ENCODE measurements at places on chromosomes 4 and X. TPM values are rescaled to one million over a fixed set of nuclear protein-coding genes. Genes with fewer than 3 reads are reported as not detected.

Gene DAPP1
- 15.9 TPM for total RNA-seq

Gene NPNT
- not detected for total RNA-seq

Gene S100P
- total RNA-seq = 4.5 TPM

Gene ARAP2
- 124 TPM for total RNA-seq

Gene TDO2
- not detected for total RNA-seq

Gene SPP1
- not detected for total RNA-seq

Gene NPY2R
- not detected for total RNA-seq

Gene RASL11B
- not detected for total RNA-seq

Gene F8A2
- not detected for total RNA-seq

Gene SRPX
- total RNA-seq = not detected

Gene TMPRSS11A
- total RNA-seq = not detected

Gene GSX2
- total RNA-seq = not detected

DNA sequence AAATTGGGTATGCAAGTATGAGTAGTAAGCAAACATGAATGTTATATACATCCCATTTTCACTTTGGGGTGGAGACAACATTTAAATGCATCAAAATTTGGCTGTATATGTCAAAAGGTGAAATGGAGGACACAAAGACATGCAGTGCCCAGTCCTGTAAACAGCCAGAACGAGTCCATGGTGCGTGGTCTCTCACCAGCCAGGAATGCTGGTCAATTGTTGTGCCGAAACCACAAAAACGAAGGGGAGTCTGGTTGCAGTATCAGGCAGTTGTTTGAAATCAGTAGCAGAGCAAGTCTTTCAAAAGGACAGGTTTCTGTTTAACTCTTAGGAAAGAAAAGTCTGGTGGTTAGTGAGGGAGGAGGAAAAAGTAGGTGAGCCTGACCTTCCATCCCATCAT lies 22.3 kb upstream of the RNF150 start:
- no peaks in the 10 kb centered on the region for H3K4me1 ChIP-seq
- H3K4me3 ChIP-seq = no peak overlapping the region
- H3K27me3 ChIP-seq = peaks cover 9% of the 10 kb centered on the region

GRCh38 chr4:168076989-168077725 lies 15.2 kb upstream of the ANXA10 start:
- H3K4me1 ChIP-seq = no peaks in the 10 kb centered on the region
- no peak for DNase-seq
- H3K27me3 ChIP-seq = no peaks in the 10 kb centered on the region

GRCh38 chrX:143094417-143095023 lies 68.8 kb downstream of the SPANXN4 start:
- H3K4me3 ChIP-seq = no peak overlapping the region
- no peaks in the 10 kb centered on the region for H3K27me3 ChIP-seq
- H3K27ac ChIP-seq = no peak overlapping the region
- peaks cover 7% of the 10 kb centered on the region for H3K36me3 ChIP-seq
- DNase-seq = no peak
- H3K4me1 ChIP-seq = no peaks in the 10 kb centered on the region

- H3K36me3 ChIP-seq = peaks cover 6% of the 10 kb centered on the region
- no peak overlapping the region for H3K4me3 ChIP-seq
- no peak overlapping the region for H3K27ac ChIP-seq
- no peaks in the 10 kb centered on the region for H3K4me1 ChIP-seq
- no peaks in the 10 kb centered on the region for H3K27me3 ChIP-seq
These were observed 327.8 kb downstream of the PDGFC start for GRCh38 chr4:156643826-156644225.

DNA sequence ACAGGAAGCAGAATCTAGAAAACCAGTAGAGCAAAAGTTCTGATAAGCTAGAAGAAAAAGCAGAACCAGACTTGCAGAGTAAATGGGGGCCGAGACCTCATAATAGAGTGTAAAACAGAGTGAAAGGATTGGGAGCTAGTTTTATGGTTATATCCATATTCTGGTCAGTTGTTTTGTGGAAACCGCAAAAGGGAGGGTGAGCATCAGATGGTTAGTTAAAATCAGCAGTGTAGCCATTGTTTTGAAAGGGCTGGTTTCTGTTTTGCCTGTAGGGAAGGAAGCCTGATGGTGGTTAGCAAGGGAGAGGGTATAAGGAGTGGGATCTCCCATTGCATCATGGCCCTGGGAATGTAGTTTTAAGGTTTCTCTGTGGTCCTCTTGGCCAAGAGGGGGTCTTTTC lies 17.2 kb upstream of the CCNI start:
- H3K4me1 ChIP-seq = peaks cover 4% of the 10 kb centered on the region
- no peak overlapping the region for H3K4me3 ChIP-seq
- no peak for DNase-seq

GRCh38 chr4:146407669-146408084 lies 114.1 kb downstream of the SLC10A7 start:
- H3K36me3 ChIP-seq = no peaks in the 10 kb centered on the region
- H3K27me3 ChIP-seq = no peaks in the 10 kb centered on the region
- no peaks in the 10 kb centered on the region for H3K4me1 ChIP-seq
- DNase-seq = no peak
- no peak overlapping the region for H3K4me3 ChIP-seq

- peak overlapping the region; percentile 25 for H3K4me3 ChIP-seq
- DNase-seq = no peak
- H3K4me1 ChIP-seq = peaks cover 36% of the 10 kb centered on the region
- H3K27me3 ChIP-seq = no peaks in the 10 kb centered on the region
- no peaks in the 10 kb centered on the region for H3K36me3 ChIP-seq
These were observed 32.3 kb upstream of the IRF2 start for GRCh38 chr4:184506527-184507121.

GRCh38 chr4:1180663-1181062 lies 8.3 kb upstream of the SPON2 start:
- no peaks in the 10 kb centered on the region for H3K27me3 ChIP-seq
- peaks cover 27% of the 10 kb centered on the region for H3K36me3 ChIP-seq
- peak overlapping the region; percentile 2 for H3K4me3 ChIP-seq

DNA sequence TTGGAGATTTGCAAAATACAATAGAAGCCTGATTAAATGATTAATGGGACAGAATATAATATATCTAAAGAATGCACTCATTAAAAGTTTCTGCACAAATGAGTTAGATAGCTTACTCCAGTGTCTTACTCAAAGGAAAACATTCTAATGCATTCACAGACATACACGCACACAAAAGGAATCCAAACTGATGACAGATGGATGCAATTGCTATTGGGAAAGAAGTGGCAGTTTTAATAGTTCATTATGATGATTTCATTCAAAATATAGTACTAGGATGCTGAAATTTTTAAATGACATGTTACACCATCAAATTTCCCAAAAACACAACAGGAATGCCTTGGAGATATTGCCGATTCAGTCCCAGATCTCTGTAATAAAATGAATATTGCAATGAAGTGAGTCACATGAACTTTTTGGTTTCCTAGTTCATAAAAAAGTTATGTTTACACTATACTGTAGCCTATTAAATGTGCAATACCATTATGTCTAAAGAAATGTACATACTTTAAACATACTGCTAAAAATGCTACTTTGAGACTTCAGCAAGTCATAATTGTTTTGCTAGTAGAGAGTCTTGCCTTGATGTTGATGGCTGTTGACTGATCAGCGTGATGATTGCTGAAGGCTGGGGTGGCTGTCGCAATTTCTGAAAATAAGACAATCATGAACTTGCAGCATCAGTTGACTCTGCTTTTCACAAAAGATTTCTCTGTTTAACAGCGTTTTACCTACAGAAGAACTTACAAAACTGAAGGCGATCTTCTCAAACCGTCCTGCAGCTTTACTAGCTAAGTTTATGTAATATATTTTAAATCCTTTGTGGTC lies 45.6 kb downstream of the BBS12 start:
- H3K4me3 ChIP-seq = no peak overlapping the region
- H3K36me3 ChIP-seq = no peaks in the 10 kb centered on the region
- DNase-seq = no peak
- H3K4me1 ChIP-seq = no peaks in the 10 kb centered on the region
- H3K27ac ChIP-seq = no peak overlapping the region
- H3K27me3 ChIP-seq = peaks cover 3% of the 10 kb centered on the region

DNA sequence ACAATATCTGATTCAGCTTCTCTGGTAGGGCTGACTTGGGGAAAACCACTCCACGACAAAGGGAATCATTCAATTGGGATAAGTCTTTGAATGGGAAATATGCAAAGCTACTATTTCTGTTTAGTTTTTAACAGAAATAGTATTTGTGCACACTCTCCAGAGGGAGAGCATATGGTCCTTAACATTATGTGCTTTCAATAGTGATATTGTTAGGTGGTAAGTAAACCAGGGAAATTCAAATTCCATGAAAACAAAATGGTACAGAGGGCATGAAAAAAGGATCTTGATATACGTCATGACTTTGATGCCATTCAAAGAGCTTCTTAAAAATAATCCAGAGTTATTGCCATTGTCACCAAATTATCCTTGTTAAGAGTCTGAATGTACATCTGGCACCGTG lies 47.1 kb upstream of the CITED1 start:
- H3K4me3 ChIP-seq = no peak overlapping the region
- H3K27me3 ChIP-seq = peaks cover 16% of the 10 kb centered on the region
- H3K4me1 ChIP-seq = peaks cover 16% of the 10 kb centered on the region
- peaks cover 11% of the 10 kb centered on the region for H3K36me3 ChIP-seq
- no peak for DNase-seq

- H3K4me3 ChIP-seq = no peak overlapping the region
- no peak overlapping the region for H3K27ac ChIP-seq
- H3K27me3 ChIP-seq = no peaks in the 10 kb centered on the region
- H3K36me3 ChIP-seq = no peaks in the 10 kb centered on the region
- DNase-seq = no peak
These were observed 27.4 kb downstream of the HMGN5 start for GRCh38 chrX:81174286-81174685.

DNA sequence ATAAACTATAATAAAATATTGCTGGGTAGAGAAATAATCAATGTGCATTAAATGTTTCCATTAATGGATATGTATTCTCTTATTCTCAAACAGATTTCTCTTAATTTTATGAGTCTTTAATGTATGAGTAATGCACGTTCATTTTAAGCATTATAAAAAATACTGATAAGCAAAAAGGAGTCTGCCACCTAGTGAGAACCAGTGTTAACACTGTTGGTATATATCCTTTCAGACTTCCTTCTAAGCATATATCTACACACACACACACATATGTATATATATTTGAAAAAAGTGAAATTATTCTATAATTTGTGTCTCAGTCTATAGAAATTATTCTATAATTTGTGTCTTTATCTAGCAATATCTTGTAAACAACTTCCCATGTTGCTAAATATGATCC lies 49.9 kb upstream of the MTMR1 start:
- H3K27me3 ChIP-seq = no peaks in the 10 kb centered on the region
- H3K36me3 ChIP-seq = peaks cover 5% of the 10 kb centered on the region
- no peak for DNase-seq
- H3K4me3 ChIP-seq = no peak overlapping the region

DNA sequence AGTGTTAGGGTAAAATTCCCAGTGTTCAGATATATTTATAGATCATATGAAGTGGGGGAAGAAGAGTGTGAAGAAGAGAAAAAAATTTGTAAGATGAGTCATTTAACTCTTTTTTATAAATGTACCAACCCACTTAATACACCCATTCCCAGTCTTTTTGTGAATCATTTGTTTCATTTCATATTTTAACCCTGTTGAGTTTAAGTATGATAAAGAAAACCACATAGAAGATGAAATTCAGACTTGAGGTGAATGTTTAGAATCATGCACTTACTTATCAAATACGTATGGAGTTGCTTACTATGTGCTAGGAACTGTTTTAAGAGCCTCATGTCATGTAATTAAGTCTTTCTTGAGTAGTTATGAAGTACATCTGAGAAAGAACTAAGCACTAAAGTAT lies 56.6 kb upstream of the DAPP1 start:
- H3K27ac ChIP-seq = no peak overlapping the region
- H3K27me3 ChIP-seq = peaks cover 14% of the 10 kb centered on the region
- no peaks in the 10 kb centered on the region for H3K36me3 ChIP-seq
- H3K4me3 ChIP-seq = no peak overlapping the region
- no peak for DNase-seq
- no peaks in the 10 kb centered on the region for H3K4me1 ChIP-seq

DNA sequence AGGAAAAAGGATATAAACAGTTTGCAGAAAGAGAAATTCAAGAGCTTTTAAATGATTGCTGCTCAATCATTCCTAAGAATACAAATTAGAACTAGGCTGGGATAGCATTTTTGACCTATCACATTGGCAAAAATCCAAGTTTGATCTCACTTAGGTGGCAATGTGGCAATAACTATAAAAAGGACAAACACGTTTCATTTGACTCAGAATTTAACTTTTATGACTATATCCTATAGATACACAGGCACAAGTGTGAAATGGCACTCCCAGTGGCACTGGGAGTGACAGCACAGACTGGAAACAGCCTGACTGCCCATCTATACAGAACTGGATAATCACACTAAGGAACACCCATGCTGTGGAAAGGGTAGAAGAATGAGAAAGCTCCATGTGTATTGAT lies 11.1 kb downstream of the CENPU start:
- H3K4me3 ChIP-seq = no peak overlapping the region
- peaks cover 26% of the 10 kb centered on the region for H3K4me1 ChIP-seq
- peaks cover 62% of the 10 kb centered on the region for H3K36me3 ChIP-seq
- no peak for DNase-seq
- H3K27ac ChIP-seq = no peak overlapping the region
- H3K27me3 ChIP-seq = no peaks in the 10 kb centered on the region

- H3K36me3 ChIP-seq = no peaks in the 10 kb centered on the region
- DNase-seq = no peak
- no peaks in the 10 kb centered on the region for H3K4me1 ChIP-seq
- H3K4me3 ChIP-seq = no peak overlapping the region
These were observed 167.9 kb downstream of the CORIN start for GRCh38 chr4:47669946-47670345.

- no peak overlapping the region for H3K27ac ChIP-seq
- no peak for DNase-seq
- H3K27me3 ChIP-seq = no peaks in the 10 kb centered on the region
- peaks cover 14% of the 10 kb centered on the region for H3K4me1 ChIP-seq
- no peaks in the 10 kb centered on the region for H3K36me3 ChIP-seq
These were observed 85.5 kb downstream of the RTL3 start for GRCh38 chrX:78573630-78574029.

DNA sequence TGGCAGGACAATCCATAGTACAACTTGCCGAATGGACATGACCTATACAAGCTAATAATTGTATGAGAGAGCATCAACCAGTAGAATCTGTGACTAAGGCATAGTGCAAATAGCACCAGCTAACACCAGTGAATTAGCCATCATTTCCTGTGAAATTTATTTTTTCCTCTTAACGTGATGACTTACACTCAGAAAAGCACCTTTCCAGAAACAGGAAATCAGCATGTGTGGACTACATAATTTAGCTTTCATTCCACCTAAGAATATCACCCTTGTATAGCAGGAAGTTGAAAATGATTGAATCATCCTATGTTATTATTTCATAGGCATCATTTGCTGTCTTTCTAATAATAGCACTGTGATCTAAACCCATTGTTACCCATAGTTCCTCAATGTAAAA lies 1393.4 kb upstream of the PCDH7 start:
- no peak overlapping the region for H3K4me3 ChIP-seq
- peaks cover 10% of the 10 kb centered on the region for H3K36me3 ChIP-seq
- DNase-seq = no peak
- no peaks in the 10 kb centered on the region for H3K27me3 ChIP-seq
- no peaks in the 10 kb centered on the region for H3K4me1 ChIP-seq

Data from natural killer cell treated with Interleukin-12 subunit alpha and Interleukin-12 subunit beta and Interleukin-15 and Interleukin-18, amount 100 ng/mL, for 72 hours (primary cell).